ENCODE measurements at places on chromosomes 6 and 20. TPM values are rescaled to one million over a fixed set of nuclear protein-coding genes. Genes with fewer than 3 reads are reported as not detected.
A peak's percentile ranks its signal among the peaks of the same experiment; 100 is the strongest.

GRCh38 chr6:38350942-38351341, 288.8 kb downstream of the BTBD9 start:
- H3K27ac ChIP-seq = no peak overlapping the region
- H3K4me1 ChIP-seq = peaks cover 4% of the 10 kb centered on the region
- H3K36me3 ChIP-seq = peaks cover 2% of the 10 kb centered on the region
- no peaks in the 10 kb centered on the region for H3K27me3 ChIP-seq

DNA sequence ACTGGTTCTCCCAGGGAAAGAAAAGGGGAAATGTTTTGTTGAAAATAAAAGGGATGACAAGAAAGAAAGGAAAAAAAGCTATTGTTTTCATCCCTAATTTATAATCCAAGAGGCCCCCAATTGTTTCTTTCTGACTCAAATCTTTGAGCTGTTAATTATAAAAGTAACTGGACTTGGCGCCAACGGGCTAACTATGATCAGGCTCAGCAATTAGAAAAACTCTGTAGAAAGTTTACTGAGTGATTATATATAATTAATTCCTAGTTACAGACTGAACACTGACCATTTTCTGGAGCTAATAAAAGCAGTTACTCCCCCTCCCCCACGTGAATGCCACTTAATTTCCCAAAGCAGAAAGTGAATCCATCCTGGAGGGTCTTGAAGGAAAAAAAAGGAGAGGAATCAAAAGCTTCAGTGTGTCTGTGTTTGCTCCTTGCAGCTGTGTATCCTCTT, 3.2 kb downstream of the ZMYND8 start:
- no peaks in the 10 kb centered on the region for H3K36me3 ChIP-seq
- no peak overlapping the region for H3K4me3 ChIP-seq
- H3K4me1 ChIP-seq = peaks cover 48% of the 10 kb centered on the region
- H3K27me3 ChIP-seq = no peaks in the 10 kb centered on the region
- peak overlapping the region; percentile 97 for H3K27ac ChIP-seq

- H3K36me3 ChIP-seq = no peaks in the 10 kb centered on the region
- no peaks in the 10 kb centered on the region for H3K4me1 ChIP-seq
- H3K27me3 ChIP-seq = peaks cover 6% of the 10 kb centered on the region
Observed at GRCh38 chr20:21677261-21677660, 28.2 kb upstream of the PAX1 start.

GRCh38 chr6:169997187-169997929, 245.9 kb downstream of the ERMARD start:
- peaks cover 4% of the 10 kb centered on the region for H3K27me3 ChIP-seq
- no peak overlapping the region for H3K27ac ChIP-seq
- H3K36me3 ChIP-seq = no peaks in the 10 kb centered on the region
- H3K4me3 ChIP-seq = no peak overlapping the region

GRCh38 chr6:98203170-98203806, 631.1 kb upstream of the POU3F2 start:
- H3K36me3 ChIP-seq = no peaks in the 10 kb centered on the region
- H3K4me3 ChIP-seq = no peak overlapping the region
- H3K27ac ChIP-seq = no peak overlapping the region
- DNase-seq = no peak

DNA sequence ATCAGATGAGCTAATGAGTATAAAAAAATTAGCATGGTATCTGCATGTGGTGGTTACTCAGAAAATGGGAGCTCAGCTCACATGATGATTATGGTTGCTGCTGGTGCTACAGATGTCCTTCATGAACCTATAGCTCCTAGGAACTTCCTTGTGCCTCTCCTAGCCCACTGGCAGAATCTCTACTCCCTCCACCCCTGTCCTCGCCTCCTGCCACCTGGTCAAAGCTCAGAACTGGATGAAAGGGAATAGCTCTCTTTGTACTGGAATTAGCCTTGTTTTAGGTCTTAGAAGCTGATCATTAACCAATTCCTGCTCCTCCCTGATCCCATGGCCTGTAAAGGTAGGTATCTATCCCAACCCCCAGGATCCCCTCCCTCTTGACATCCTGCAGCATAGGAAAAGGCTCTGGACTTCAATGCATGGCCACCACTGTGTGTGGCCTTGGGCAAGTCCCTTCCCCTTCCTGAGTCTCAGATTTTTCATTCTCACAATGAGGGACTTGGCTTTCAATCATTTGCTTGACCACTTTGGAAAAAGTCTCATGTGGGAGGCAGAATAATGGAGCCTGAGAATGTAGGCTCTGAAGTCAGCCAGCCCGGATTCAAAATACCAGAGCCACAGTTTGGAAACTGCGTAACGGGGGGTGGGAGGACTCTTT, 43.9 kb downstream of the SLC13A3 start:
- peaks cover 11% of the 10 kb centered on the region for H3K27me3 ChIP-seq
- H3K4me1 ChIP-seq = peaks cover 2% of the 10 kb centered on the region
- DNase-seq = no peak
- no peaks in the 10 kb centered on the region for H3K36me3 ChIP-seq
- no peak overlapping the region for H3K27ac ChIP-seq
- H3K4me3 ChIP-seq = no peak overlapping the region

GRCh38 chr6:26478985-26479278, 21.2 kb upstream of the BTN1A1 start:
- no peak overlapping the region for H3K4me3 ChIP-seq
- H3K27ac ChIP-seq = peak overlapping the region; percentile 99
- DNase-seq = no peak
- peaks cover 32% of the 10 kb centered on the region for H3K4me1 ChIP-seq

- peak; percentile 53 for DNase-seq
- peak overlapping the region; percentile 100 for H3K4me3 ChIP-seq
- peaks cover 23% of the 10 kb centered on the region for H3K36me3 ChIP-seq
- peak overlapping the region; percentile 99 for H3K27ac ChIP-seq
- peaks cover 67% of the 10 kb centered on the region for H3K4me1 ChIP-seq
Observed at GRCh38 chr6:32972353-32973143, 4.2 kb downstream of the BRD2 start.

DNA sequence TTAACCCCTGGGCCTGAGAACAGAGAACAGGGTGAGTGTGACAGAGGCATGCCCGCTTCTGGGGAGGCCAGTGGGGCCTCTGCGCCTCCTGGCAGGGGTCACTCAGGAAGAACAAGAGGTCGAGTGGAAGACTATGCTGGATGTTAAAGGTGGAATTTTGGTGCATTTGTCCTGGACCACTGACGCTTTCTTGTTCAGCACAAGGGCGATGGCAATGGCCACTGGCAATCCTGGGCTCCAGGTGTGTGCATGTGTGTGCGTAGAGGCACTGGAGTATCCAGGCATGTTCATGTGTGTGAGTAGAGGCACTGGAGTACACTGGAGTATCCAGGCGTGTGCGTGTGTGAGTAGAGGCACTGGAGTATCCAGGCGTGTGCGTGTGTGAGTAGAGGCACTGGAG, 23.5 kb upstream of the NPBWR2 start:
- H3K27ac ChIP-seq = no peak overlapping the region
- peak overlapping the region; percentile 36 for H3K4me3 ChIP-seq
- H3K36me3 ChIP-seq = peaks cover 2% of the 10 kb centered on the region
- DNase-seq = no peak
- H3K4me1 ChIP-seq = peaks cover 3% of the 10 kb centered on the region

The SPATS1 gene
- total RNA-seq = not detected

GRCh38 chr6:35203680-35204079, 10.1 kb upstream of the SCUBE3 start:
- no peak overlapping the region for H3K4me3 ChIP-seq
- H3K36me3 ChIP-seq = peaks cover 13% of the 10 kb centered on the region
- H3K4me1 ChIP-seq = peaks cover 12% of the 10 kb centered on the region
- no peak for DNase-seq
- H3K27me3 ChIP-seq = peaks cover 93% of the 10 kb centered on the region

The PYGB gene
- total RNA-seq = 53.1 TPM

DNA sequence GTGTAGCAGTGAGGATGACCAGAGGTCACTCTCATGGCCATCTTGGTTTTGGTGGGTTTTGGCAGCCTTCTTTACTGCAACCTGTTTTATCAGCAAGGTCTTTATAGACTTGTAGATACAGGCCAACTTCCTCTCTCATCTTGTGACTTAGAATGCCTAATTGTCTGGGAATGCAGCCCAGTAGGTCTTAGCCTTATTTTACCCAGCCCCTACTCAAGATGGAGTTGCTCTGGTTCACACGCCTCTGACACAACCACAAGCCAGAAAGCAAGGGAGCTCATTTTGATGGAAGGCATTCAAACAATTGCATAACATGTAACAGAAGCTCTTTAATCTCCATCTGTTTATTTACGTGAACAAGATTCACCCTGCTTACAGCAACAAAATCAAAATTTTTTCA, 492.0 kb upstream of the SULF2 start:
- DNase-seq = no peak
- H3K4me3 ChIP-seq = no peak overlapping the region
- H3K27ac ChIP-seq = no peak overlapping the region
- H3K36me3 ChIP-seq = no peaks in the 10 kb centered on the region
- H3K4me1 ChIP-seq = peaks cover 2% of the 10 kb centered on the region

The MROH8 gene
- total RNA-seq = 1.1 TPM

DNA sequence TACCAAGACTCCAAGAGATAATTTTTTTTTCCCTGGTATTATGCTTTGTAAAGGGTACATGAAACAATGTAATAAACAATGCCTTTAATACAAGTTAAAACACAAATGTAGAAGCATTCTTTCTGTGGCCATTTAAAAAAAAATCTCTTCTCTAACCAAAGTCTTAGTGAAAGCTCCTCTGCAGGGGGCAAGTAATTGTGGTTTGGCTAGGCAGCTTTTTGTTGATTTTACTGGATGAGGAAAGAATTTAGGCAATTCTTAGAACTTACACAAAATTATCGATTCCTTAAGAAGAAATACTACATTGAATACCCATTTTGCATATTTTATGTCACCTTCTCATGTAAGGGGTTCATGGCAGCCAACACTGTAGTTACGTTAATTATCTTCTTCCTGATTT, 12.4 kb downstream of the TFB1M start:
- peaks cover 8% of the 10 kb centered on the region for H3K36me3 ChIP-seq
- no peak for DNase-seq
- no peak overlapping the region for H3K4me3 ChIP-seq
- peaks cover 15% of the 10 kb centered on the region for H3K4me1 ChIP-seq
- H3K27ac ChIP-seq = no peak overlapping the region

The TP53TG5 gene
- not detected for total RNA-seq

- H3K4me1 ChIP-seq = peaks cover 7% of the 10 kb centered on the region
- no peak for DNase-seq
- H3K27me3 ChIP-seq = peaks cover 26% of the 10 kb centered on the region
Observed at GRCh38 chr6:79084693-79085092, 6.6 kb upstream of the PHIP start.

The CCNC gene
- total RNA-seq = 43.5 TPM

- H3K4me1 ChIP-seq = peaks cover 10% of the 10 kb centered on the region
- no peak overlapping the region for H3K4me3 ChIP-seq
- no peak overlapping the region for H3K27ac ChIP-seq
- H3K27me3 ChIP-seq = no peaks in the 10 kb centered on the region
- no peak for DNase-seq
Observed at GRCh38 chr6:134397676-134398075, 79.8 kb upstream of the SGK1 start.

GRCh38 chr20:52012079-52012478, 179.5 kb downstream of the ZFP64 start:
- no peak overlapping the region for H3K4me3 ChIP-seq
- H3K27ac ChIP-seq = no peak overlapping the region
- no peaks in the 10 kb centered on the region for H3K36me3 ChIP-seq

The LY86 gene
- 1.6 TPM for total RNA-seq

The BEND6 gene
- not detected for total RNA-seq

GRCh38 chr20:17505636-17506517, 25.3 kb downstream of the BFSP1 start:
- no peaks in the 10 kb centered on the region for H3K27me3 ChIP-seq
- H3K4me1 ChIP-seq = peaks cover 31% of the 10 kb centered on the region
- H3K27ac ChIP-seq = peak overlapping the region; percentile 86

DNA sequence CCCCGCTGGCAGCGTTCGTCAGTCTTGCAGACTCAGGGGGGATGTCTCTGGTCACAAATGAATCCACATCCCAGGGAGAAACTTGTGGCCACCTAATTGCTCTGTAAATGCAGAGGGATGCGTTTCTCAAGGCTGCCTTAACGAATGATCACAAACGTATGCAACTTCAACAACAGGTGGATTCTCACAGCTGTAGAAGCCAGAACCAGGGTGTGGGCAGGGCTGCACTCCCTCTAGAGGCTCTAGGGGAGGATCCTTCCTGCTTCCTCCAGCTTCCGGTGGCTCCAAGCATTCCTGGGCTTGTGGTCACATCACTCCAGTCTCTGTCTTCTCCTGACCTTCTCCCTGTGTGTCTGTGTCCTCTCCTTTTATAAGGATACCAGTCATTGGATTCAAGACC, 3.3 kb upstream of the TAF4 start:
- no peak for DNase-seq
- peaks cover 7% of the 10 kb centered on the region for H3K27me3 ChIP-seq
- H3K36me3 ChIP-seq = no peaks in the 10 kb centered on the region
- H3K4me3 ChIP-seq = no peak overlapping the region
- H3K27ac ChIP-seq = no peak overlapping the region

The GCNT2 gene
- total RNA-seq = 4.0 TPM

- peaks cover 5% of the 10 kb centered on the region for H3K27me3 ChIP-seq
- H3K36me3 ChIP-seq = no peaks in the 10 kb centered on the region
- H3K4me3 ChIP-seq = no peak overlapping the region
- H3K4me1 ChIP-seq = no peaks in the 10 kb centered on the region
Observed at GRCh38 chr6:14831937-14832336, 413.9 kb upstream of the JARID2 start.

- H3K4me3 ChIP-seq = peak overlapping the region; percentile 37
- DNase-seq = no peak
- H3K4me1 ChIP-seq = peaks cover 36% of the 10 kb centered on the region
- peak overlapping the region; percentile 46 for H3K27ac ChIP-seq
- H3K36me3 ChIP-seq = peaks cover 8% of the 10 kb centered on the region
- H3K27me3 ChIP-seq = no peaks in the 10 kb centered on the region
Observed at GRCh38 chr6:12065321-12066140, 53.4 kb downstream of the HIVEP1 start.

The HLA-DQB1 gene
- total RNA-seq = 16.2 TPM

DNA sequence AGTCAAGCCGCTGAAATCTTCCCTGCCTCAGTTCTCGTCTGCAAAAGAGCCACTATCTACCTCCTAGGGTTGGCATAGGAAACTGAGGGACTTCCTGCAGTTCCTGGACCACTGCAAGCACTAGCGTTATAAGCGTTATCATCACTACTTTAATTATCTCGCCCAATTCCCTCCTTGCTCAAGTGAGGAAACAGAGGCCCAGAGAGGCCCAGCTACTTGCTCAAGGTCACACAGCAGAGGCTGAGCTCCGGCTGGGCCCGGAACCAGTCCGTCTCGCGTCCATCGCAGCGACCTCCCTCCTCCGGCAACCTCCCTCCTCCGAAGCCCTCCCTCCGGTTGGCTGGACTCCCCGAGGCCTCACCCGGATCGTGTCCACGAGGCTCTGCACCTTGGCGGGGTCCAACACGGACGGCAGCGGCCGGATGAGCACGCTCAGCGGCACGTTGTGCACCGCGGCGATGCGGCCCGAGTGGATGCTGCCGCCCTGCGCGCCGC, 338 bp downstream of the SRXN1 start:
- H3K4me1 ChIP-seq = peaks cover 26% of the 10 kb centered on the region
- no peak for DNase-seq
- H3K36me3 ChIP-seq = peaks cover 7% of the 10 kb centered on the region
- peak overlapping the region; percentile 84 for H3K27ac ChIP-seq
- peaks cover 19% of the 10 kb centered on the region for H3K27me3 ChIP-seq

The SLC13A3 gene
- 0.10 TPM for total RNA-seq

GRCh38 chr6:84150705-84151104, 76.7 kb downstream of the CEP162 start:
- peaks cover 29% of the 10 kb centered on the region for H3K36me3 ChIP-seq
- no peaks in the 10 kb centered on the region for H3K27me3 ChIP-seq
- no peak overlapping the region for H3K27ac ChIP-seq

Measured in T-helper 17 cell (primary cell).